ENCODE measurements at places on chromosomes 2 and 18. TPM values are rescaled to one million over a fixed set of nuclear protein-coding genes. Genes with fewer than 3 reads are reported as not detected.
A peak's percentile ranks its signal among the peaks of the same experiment; 100 is the strongest.

The SNTG2 gene
- total RNA-seq, result not detected

DNA sequence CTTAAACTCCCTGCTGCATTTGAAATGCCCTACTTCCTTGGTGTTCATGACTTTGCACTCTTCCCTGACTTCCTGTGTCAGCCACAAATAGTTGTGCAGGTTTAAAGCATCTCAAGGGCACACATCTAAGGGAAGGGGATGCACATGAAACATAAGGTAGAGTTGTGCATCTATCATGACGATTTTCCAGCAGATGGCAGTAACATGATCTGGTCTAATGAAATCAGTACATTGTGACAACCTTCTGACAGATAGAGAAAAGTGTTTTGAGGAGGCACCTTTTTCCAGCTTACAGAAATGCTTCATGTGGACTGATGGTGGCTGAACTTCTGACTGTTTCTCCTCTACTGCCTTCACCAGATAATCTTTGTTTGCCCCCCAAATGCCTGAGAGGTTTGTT lies 238.9 kb downstream of the XIRP2 start:
- peak; percentile 27 for DNase-seq

DNA sequence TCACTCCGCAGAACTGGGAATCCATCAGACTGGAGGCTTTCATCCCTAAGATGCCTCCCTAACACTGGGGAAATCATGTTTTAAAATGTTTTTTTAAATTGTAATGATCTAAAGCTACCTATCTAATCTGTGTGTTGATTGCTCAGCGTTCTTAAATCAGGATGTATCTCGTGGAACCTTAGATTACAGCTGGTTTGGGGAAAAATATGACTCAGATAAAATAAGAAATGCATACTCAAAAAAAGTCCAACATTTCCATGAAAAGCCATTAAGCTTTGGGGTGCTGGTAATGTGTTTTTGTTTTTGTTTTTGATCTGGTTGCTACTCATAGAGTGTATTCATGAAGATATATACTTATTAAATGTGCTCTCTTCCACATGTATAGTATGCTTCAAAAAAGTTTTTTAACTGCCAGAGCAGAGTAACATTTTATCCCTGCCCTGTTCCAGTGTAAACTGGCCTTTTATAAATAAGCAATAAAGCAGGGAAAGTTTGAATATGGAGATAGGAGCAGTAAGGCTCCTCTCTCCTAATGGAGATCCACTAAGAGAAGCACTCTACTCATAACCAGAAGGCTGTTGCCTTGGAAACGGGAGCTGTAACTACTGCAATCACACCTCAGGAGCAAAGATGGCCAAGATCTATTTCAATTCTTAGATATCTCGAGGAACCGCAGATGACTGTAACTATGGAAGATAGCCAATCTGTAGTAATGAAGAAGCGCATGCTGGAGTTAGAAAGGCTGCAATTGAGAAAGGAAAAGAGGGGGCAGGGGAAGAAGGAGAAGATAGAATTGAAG lies 41.6 kb downstream of the ANKRD44 start:
- DNase-seq, result peak; percentile 67

DNA sequence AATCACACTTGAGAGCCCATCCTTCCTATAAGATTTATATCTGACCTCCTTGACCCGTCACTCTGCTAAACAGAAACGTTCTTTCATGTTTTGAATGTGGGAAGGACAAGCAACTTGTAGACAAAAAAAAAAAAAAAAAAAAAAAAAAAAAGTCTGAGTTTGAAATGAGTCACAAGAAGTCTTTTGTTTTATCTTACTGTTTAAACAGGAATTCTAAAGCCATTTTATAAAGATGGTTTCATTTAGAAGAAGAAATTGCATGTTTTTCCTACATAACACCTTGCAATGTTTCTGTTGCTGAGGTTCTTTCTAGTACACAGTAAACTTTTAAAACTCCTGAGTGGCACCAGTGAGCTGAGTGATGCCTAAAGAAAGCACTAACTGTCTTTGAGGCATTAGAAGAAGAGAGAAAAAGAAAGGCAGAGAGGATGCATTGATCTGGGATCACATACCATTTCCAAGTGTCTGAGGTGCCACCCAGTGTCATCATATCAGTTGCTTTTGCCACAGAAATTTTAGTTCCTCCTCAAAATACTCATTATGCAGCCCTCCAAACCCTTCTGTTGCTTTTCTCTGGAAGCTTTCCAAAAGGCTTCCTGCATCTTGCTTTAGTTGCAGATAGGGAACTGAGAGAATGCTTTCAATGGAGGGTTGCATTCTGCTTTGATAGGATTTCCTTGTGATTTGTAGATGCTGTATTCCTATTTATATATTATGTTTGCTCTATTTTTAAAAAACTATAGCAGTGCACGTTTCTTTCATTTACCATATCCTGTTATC lies 69.1 kb downstream of the ACVR2A start:
- no peak for DNase-seq

DNA sequence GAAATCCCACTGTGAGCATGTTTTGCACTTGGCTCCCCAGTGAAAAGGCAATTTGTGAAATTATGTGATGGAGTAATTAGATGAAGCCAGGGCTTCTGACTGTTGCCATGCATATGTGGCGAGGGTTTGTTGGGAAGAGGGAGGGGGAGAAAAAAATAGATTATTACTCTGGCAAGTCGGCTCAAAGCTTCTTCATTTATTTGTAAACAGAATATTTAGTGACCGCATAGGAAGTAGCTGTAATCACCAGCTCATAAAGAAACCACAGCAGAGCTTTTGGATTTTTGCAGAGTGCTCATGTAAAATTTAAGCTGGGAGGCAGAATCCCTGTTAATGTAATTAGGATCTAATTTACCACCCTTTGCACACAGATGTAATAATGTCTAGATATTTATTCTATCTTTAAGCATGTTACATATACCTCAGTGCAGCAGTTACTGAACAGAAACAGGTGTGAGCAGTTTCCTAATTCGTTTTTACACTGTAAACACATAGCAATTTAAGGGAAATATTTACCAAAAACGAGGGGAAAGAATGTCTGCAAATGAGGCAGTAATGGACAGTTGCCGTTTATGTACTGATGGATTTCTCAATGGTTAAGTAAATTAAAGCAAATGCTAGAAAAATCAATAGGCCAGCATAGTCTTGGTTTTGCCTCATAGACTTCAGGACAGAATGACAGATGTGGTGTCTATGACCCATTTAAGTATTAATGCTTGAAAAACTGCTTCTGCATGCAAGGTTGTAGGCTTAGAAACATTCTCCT lies 87.9 kb downstream of the MEIS1 start:
- DNase-seq, result no peak

- no peak for DNase-seq
Observed at GRCh38 chr2:232000439-232000838, 38.9 kb downstream of the DIS3L2 start.

DNA sequence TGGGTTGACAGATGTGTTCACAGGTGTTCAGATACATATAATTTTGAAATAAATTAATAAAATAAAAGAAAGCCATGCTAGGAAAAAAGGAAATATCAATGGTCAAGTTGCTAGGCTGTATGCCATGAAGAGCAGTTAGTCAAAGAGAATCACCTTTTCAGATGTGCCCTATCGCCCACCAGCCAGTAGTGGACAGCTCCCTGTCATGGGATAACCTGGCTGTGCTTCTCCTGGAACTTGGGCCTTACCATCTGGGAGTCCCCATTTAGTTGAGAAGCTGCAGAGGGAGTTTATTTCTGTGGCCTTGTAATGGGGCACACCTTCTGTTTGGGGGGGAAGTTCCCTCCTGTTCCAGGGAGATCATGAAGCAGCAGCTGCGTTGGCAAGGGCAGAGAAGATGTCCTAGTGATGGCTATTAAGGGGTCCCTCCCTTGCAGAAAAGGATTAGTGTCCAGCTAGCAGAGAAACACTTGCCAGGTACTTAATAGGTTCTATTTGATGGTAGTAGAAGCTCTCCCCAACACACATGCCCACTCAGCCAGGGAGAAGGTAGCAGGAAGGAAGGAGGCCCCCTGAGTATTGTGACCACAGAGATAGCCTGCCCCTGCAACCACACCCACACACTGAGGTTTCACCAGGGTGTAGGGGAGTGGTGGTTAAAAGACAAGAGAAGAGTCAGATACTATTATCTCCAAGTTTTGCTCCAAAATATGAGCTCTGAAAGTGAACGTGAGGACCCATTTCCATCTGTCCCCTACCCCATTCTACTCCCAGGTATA lies 117.7 kb downstream of the B3GNT2 start:
- no peak for DNase-seq
